ENCODE measurements at places on chromosomes 2 and 18.

- DNase-seq: no peak
Measured at GRCh38 chr2:136319237-136319636, 201.3 kb upstream of the CXCR4 start.

DNA sequence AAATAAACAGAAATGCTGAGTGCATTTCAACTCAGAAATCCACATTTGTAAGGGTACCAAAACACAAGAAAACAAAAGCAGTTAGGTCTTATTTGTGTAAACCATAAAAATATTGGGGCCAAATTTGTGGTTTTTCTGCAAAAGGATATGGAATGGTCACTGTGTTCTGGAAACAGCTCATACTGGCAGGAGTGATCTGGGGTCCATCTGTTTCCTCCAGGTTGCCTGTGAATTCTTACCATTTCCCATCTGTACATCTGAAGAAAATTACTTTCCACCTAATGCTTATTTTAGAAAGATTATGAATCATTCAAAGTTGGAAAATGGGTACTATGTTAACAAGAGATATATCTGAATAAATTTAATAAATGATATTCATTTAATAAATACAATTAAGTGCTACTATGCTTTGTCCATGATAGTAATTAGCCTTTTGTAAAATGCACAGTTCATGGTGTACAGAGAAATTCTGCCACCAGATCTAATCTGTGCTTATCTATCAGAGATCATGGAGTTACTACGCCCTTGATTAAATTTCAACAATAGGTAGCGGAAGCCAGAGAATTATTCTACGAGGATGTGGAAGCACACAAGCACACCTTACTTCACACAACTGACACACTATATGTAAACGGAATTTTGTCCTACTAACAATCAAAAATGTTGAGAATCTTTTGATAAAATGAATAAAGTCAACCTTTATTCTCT is 10.9 kb downstream of the ALS2 start:
- DNase-seq: no peak

- DNase-seq: no peak
Measured at GRCh38 chr2:75475976-75476375, 84.8 kb downstream of the EVA1A start.

GRCh38 chr2:120321721-120322284 is 24.1 kb upstream of the INHBB start:
- no peak for DNase-seq

DNA sequence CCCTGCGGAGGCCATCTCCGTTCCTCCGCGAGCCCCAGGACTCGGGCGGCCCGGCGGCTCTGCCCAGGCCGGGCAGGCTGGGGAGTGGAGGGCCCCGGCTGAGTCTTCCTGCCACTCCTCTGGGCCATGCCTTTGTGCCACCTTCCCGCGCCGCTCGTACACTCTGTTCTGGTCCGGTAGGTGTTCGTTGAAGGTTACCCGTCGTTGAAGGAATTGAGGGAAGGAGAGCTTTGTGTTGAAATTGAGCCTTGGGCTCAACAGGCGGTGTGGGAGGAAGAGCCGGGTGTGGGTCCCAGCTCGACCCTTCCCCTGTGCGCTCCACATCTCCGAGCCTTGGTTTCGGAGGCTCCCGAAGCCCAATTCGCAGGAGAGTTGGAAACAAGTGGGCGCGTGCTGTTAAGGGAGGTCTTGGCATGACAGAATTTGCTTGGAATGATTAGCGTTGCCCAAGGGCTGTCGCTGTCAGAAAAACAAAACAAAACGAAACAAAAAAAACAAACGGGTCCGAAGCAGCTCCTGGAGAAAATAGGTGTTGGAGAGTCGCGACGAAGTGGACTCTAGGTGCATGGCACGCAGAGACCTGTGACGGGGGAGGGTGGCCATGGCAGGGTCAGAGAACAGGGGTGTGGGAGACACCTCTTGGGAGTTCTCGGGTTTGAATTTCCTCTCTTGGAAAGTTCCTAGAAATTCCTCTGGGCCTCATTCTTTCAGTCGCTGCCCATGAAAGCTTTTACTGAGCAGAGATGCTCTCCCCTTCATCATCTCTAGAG is 1.2 kb upstream of the MZT2A start:
- no peak for DNase-seq

- no peak for DNase-seq
Measured at GRCh38 chr18:59011289-59011688, 128.4 kb upstream of the SEC11C start.

GRCh38 chr18:44899832-44900231 is 219.1 kb downstream of the SETBP1 start:
- DNase-seq: no peak

DNA sequence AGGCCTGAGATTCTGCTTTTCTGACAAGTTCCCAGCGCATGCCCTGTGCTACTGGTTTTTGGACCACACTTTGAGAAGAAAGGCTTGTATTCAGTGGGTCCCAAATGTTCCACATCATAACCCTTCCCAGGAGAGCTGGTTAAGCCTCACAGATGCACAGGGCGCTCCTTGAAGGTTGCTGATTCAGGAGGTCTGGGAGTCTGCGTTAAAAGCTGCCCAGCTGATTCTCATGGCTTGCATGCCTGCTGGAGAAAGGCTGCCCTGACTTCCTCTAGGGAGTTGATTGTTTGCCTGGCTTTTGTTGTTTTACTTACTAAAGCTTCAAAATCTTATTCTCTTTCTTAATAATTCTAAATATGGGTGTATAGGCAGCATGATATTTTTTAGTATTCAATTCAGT is 20.7 kb downstream of the CRYGD start:
- DNase-seq: no peak

GRCh38 chr2:84223191-84223590 is 235.9 kb downstream of the SUCLG1 start:
- no peak for DNase-seq

GRCh38 chr2:218867900-218868299 is 8.3 kb downstream of the WNT6 start:
- DNase-seq: no peak

DNA sequence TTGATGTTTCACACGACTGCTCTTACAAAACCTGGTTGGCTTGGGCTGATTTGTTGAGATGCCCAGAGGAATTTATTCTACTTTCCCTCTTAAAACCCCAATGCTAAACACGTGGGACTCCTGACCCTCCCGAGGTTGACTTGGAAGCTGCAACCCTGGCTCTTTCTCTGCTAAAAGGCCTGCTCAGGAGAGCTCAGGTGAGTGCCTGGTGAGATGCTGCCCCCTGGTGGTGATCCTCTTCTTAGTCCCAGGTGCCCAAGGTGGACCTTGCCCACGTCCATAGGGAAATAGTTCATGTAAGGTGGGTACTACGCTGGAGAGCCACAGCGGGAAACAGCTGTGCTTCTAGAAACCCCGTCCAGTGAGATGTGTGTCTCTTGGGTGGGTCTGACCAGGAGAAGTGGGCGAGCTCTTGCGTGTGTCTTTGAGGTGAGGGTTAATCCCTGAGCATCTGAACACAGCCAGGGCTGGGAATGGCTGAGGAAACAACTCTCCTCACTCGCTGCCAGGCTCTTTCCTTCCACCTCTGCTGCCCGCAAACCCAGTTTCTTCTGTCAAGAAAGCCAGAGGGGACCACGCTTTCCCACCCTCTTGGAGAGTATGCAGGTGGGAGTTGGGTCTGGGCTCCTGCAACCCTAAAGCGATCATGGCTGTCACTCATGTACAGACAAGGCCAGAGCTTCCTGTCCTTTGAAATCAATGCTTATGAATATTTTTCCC is 25.5 kb upstream of the PXDN start:
- no peak for DNase-seq

Measured in stimulated activated CD4-positive, alpha-beta T cell treated with anti-CD3 and anti-CD28 coated beads, TNF-alpha, amount 100 ng/mL, for 1 hour (primary cell).